ENCODE measurements at places on chromosomes 6 and 20.

DNA sequence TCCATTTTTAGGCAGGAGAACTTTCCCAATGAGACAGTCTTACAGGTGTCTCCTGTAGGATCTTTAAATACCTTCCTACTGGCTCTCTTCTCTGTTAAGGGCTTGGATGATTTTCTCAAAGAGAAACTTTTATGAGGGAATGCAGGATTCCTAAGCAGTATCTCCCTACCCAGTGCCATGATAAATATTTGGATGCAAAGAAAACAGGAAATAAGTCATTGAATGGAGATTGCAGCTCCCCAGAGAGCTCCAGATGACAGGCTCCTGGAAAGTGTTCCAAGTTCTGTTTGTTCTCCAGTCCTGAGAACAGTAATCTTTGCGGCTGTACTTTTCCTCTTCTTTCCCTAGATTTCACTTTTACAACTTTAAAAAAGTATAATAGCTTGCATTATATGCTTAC lies 2.4 kb upstream of the SCGN start:
- ATAC-seq: no peak

GRCh38 chr6:136795386-136795785 lies 3.1 kb upstream of the MAP3K5 start:
- no peak for ATAC-seq

GRCh38 chr20:53959911-53960578 lies 110.3 kb downstream of the BCAS1 start:
- ATAC-seq: no peak

DNA sequence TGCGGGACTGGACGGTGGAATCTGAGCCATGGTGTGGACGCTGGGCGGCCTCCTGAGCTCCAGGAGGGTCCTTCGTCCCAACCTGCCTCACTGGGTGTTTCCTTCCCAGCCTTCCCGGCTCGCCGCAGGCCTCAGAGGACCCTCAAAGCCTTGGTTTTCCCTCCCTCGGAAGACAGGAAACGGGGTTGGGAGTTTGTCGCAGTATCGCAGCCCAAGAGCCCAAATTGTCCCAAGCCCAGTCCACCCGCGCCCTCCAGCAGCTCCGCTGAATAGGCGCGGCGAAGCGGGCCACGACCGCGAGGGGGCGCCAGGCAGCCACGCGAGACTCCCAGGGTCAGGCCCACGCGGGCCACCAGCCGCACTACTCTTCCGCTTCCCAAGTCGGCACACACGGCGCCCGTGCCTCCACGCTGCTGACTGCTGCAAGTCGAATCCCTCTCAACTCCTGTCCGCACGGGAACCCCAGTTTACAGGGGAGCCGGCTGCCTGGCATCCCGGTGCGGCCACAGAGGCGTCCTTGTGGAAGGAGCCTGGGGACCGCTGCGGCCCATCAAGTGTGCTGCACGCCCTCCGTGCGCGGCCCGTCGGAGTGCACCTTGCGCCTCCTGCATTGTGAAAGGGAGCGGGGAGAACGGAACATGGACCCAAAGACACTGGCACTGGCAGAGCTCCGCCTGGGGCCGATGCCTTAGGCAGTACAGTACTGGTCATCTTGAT lies 40.4 kb upstream of the HMGA1 start:
- peak; percentile 99 for ATAC-seq

GRCh38 chr6:1869769-1870168 lies 260.1 kb downstream of the FOXC1 start:
- ATAC-seq: no peak

GRCh38 chr6:40474937-40475336 lies 112.2 kb downstream of the LRFN2 start:
- ATAC-seq: no peak

- ATAC-seq: no peak
Observed at GRCh38 chr20:52619671-52620070, 352.5 kb upstream of the TSHZ2 start.

- ATAC-seq: no peak
Observed at GRCh38 chr6:17355404-17355774, 38.0 kb upstream of the CAP2 start.

GRCh38 chr20:38197217-38197616 lies 32.1 kb upstream of the TGM2 start:
- no peak for ATAC-seq

DNA sequence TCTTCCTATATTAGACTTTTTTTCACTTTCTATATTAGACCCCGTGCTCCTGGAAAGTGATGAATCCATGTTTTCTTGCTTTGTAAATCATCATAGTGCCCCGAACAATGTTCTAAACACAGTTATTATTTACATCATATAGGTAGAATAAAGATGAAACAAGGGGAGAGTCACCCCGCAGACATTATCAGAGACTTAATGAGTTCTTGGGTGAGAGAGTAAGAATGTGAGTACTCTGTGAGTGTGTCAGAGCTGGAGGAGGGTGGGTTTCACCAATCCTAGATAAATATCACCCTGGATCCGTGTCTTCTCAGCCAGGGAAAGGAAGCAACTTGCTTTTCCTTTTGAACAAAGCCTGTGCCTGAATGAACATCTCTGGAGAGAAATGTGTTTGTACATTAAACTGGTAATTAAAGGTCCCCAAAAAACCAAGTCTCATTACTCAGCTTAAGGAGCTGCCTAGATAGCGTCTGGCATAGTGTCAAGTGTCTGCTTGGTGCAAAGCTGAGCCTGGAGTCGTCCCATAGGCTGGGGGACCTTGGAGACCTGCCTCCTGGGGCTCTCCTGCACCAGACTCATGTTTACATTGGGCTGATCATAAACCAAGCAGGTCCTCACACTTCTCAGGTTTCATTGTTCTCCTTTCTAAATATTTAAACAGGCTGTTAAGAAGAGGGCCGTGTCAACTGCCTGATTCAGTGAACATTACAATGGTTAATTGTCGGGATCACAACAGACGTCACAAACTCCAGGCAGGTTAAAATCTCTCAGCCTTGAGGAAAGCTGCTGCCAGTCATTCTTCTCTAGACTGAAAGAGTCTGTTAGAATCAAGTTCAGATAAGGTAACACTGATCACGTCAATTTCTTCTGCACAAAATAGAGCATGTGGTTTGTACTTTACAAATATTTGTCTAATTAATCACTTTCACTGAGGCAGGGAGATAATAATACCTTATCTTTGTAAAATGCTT lies 179.7 kb upstream of the MYLIP start:
- no peak for ATAC-seq

DNA sequence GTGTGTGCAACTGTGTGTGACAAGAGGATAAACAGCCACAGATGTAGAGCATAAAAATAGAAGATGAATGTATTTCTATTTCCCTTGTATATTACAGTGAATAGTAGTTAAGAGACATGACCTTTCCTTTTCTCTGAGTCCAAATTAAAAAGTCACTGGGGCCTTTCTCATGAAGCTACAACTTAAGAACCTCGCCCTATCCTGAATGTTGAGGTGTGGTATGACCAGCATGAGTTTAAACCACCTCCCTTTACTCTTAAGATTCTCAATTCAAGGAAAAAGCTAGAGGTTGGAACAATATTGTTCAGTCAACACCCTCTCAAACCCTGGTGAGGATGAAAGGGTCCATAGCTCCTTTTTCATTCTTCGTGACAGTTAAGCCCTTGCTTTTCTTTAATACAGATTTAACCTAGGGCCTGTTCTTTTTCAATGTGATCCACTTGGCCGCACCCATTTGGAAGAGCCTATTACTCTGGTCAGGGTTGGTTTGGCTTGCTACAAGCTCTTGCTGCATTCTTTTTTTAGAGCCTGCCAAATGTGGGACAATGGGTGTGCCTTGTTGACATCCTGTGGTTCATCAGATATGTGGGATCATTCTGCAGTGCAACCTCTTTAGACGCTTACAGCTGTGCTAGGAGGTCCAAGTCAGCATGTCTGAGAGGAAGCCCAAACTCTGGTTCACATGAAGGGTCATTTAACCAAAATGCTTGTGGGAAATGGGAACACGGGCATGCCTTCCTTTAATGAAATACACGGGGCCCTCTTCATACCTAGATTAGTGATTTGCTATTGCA lies 290.0 kb downstream of the HAO1 start:
- no peak for ATAC-seq

DNA sequence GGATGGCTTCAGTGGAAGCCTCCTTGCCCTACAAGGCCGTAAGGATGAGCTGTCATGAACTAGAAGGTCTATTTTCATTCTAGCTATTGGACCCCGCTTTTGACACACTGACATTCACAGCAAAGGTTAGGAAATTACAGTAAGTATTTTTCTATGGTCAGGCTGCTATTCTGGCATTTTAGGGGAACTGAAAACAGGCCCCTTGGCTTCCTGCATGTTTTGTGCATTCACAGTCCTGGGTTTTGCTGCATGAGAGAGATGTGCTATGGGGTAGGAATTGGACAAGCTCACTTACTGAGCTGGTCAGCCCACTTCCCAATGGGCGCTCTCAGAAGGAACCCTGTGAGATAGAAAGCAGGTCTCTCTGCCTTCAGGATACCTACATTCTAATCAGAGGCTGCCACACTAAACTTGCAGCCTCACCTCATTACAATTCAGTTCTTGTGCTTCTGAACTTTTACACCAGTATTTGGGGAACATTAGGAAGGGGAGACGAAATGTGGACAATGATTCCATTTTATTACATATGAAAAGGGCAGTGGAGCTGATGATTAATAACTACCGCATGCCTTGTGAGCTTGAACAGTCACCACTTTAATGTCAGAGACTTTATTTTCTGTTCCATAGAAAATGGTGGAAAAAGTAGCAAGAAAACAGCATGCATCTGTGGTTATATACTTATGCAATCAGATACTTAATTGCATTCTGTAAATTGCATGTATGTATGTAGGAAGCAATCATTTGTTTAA lies 86.6 kb upstream of the TAB2 start:
- ATAC-seq: no peak

GRCh38 chr20:11549172-11550103 lies 368.3 kb upstream of the BTBD3 start:
- no peak for ATAC-seq

- ATAC-seq: no peak
Observed at GRCh38 chr6:7139835-7140470, 32.2 kb downstream of the RREB1 start.

DNA sequence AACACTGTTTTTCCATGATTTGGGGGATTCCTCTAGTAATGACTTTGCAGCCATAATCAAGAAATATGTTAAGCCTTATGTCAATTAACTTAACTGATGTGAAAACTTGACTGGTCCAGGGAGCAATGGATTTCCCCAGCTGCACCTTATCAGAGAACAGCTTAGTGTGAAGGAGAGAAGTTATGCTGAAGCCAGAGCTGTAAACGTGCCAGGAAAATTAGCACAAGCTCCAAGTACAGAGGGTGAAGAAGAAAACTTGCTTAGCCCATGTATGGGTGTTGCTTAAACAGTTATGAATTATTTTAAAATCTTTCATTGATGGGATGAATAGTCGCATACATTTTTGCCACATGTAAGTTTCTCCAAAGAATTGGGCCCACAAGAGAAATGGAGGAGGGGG lies 214.9 kb upstream of the RNF217 start:
- ATAC-seq: no peak

GRCh38 chr6:140977403-140977802 lies 1155.3 kb upstream of the GJE1 start:
- peak; percentile 100 for ATAC-seq

DNA sequence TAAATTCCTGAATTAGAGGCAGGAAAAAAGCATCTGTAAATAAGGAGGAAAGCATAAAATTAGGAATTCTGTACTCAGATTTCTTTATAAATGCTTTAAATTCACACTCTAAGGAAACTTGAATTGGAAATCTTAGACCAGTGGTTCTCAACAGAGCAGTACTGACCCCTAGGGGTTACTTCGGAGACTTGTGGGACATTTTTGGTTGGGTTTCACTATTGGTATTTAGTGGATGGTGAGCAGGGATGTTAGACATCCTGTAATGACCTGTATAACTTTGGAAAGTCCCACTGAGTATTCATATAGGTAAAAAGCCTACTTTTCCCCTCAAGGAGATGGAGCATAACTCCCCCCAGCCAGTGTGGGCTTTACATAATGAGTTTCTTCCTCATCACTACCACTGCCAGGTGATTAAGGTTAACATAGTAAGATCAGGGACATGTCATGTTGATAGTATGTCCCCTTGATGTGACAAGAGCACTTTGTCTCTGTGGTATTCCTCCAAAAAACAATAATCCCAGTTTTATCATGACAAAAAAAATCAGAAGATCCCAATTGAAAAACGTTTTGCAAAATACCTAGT lies 31.0 kb downstream of the GLO1 start:
- ATAC-seq: peak; percentile 93

- ATAC-seq: no peak
Observed at GRCh38 chr6:73893696-73894095, 197.7 kb downstream of the CD109 start.

DNA sequence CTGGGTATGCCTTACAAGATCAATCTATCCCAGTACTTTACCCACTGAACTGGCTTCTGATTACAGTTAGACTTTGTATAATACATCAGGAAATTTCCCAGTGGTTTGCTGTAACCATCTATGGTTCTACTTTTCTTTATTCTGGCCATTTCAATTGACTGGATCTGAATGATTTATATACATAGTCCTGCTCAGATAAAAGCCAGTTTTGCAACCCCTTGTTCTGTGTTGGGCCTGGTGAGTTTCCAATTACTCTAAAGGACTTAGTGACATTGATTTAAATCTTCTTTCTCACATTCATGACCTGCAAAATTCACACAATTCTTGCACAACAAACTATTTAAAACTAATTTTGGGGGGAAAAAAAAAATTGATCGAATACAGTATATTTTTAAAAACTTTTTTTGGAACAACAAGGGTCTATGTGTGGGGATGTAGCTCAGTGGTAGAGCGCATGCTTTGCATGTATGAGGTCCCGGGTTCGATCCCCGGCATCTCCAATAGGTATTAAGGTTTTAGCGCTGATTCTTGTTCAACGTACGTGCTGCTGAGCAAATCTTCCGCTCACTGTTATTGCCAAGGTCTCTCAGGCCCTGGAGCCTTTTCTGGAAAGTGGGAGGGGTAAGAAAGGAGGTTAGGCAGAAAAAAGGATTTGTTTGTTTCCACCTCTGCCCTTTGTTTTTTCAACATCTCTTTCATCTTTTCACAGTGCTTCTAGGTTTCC lies 117.5 kb downstream of the GPX5 start:
- peak; percentile 52 for ATAC-seq

GRCh38 chr20:47215653-47216397 lies 140.7 kb downstream of the ZMYND8 start:
- ATAC-seq: no peak

DNA sequence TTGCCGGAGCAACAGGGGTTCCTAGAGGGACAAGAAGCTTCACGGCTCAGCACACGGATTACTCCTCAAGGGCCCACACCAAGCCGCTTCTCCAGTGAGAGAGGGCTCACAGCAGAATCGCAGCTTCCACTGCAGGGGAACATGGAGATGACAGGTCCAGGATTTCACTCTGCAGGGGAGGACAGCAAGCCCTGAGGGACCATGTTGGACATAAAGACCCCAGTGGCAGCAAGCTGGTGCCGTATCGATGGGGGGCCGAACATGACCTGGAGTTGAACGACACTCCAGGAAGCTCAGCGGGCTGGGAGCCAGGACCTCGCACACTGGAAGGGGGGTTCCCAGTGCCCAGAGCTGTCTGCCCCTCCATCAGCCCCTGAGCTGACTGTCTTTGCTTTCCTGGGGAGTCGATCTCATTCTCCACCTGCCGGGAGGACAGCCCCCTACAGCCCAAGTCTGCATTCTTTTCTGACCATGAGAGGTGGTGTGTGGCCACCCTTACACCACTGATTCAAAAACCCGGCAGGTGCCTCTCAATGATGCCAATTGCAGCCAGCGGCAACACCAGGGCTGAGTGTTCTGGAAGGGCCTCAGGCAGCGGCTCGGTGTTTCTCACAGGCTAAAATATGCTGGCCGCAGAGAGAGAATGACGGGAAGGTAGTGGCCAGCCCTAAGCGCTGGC lies 194.5 kb upstream of the CDH4 start:
- no peak for ATAC-seq

- no peak for ATAC-seq
Observed at GRCh38 chr6:27757307-27757706, 154.9 kb downstream of the OR2B2 start.
